Activated CD4-positive, alpha-beta T cell treated with anti-CD3 and anti-CD28 coated beads, Interleukin-2, amount 50 U/mL, for 1 hour (primary cell): ENCODE measurements at places on chromosomes 12 and 14.

DNA sequence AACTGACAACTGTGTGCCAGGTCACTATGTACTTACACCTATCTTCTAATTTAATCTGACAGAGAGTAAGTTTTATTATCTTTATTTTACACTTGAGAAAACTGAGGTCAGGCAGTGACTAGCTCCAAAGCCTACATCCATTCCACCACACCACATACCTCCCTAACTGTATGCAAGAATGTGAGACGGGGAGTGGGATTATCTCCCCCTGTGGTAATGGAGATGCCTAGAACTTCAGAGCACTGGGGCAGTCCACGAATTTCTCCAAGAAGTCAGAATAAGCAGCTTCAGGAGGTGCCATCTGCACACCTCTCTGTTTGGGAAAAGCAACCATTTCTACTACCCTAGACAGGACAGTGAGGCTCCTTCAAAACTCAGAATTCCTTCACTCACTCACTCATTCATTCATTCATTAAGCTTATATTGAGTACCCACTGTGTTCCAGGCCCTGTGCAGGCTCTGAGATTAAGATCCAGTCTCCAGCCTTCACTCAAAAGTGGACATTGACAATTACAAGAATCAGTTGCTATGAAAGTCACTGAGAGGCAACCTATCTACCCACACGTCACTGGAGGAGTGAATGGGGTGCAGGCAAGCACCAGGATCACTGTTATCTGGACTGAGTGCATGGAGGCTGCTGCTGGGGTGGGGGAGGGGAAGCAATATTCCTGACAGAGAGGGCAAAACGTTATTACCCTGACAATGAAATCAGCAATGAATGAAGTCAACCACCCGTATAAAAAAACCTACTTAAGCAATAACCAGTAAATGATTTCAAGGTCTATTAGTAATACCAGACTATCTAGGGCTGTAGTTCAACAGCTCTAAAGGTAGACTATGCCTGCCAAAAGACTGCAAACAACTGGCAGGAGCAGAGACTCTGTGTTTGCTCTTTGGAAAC is 18.0 kb downstream of the SLC7A7 start:
- DNase-seq = no peak

- DNase-seq = no peak
Observed at GRCh38 chr12:74415633-74416032, 122.0 kb upstream of the ATXN7L3B start.

- DNase-seq = peak; percentile 13
Observed at GRCh38 chr14:54420478-54421142, 20.6 kb downstream of the CNIH1 start.

- DNase-seq = no peak
Observed at GRCh38 chr12:91275321-91275720, 92.7 kb upstream of the DCN start.

- peak; percentile 76 for DNase-seq
Observed at GRCh38 chr14:66070542-66071319, 415.4 kb upstream of the CCDC196 start.

GRCh38 chr12:85835426-85836196 is 598 bp downstream of the RASSF9 start:
- no peak for DNase-seq

GRCh38 chr14:96051231-96051630 is 12.1 kb downstream of the C14orf132 start:
- DNase-seq = no peak

- DNase-seq = no peak
Observed at GRCh38 chr14:32300136-32300535, 29.0 kb upstream of the AKAP6 start.

DNA sequence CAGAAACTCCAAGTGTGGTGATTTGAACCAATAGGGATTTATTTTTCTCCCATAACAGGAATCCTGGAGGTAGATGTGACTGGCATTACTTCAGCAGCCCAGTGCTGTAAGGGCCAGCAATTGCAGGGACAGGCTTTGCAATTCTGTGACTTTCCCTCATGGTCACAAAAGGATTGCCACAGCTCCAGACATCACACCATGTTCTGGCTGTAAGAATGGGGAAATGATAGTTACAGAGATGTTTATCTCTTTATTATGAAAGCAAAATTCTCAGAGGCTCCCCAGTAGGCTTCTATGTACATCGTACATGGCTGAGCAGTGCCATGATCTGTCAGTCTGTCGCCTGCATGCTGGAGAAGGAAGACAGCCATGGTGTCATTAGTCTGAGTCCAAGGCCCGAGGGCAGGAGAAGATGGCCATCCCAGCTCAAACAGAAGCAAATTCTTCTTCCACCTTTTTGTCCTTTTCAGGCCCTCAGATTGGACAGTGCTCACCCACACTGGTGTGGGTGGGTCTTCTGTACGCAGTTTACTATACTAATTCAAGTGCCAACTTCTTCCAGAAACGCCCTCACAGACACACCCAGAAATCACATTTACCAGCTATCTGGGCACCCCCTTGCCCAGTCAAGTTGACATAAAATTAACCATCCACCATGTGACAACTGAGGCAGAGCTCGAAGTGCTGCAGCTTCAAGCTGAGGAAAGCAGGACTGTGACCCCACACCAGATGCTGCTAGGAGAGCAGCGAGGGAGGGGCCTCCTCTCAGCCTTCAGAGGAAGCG is 17.2 kb downstream of the ZBTB42 start:
- no peak for DNase-seq
